ENCODE measurements at places on chromosomes 6 and 20. TPM values are rescaled to one million over a fixed set of nuclear protein-coding genes. Genes with fewer than 3 reads are reported as not detected.

The ARFGAP1 gene
- 56.6 TPM for total RNA-seq

The KHDC1L gene
- not detected for total RNA-seq

The HLA-F gene
- total RNA-seq: 6.1 TPM

The TBX18 gene
- total RNA-seq: 0.84 TPM

The ETV7 gene
- total RNA-seq: 2.5 TPM

The NUDT3 gene
- total RNA-seq: 15.6 TPM

The HMGA1 gene
- 20.9 TPM for total RNA-seq

The RIPOR3 gene
- 0.98 TPM for total RNA-seq

The PAK1IP1 gene
- 7.1 TPM for total RNA-seq

The PRL gene
- total RNA-seq: not detected

The MPIG6B gene
- not detected for total RNA-seq

The ZNF311 gene
- 0.19 TPM for total RNA-seq

The TPBG gene
- total RNA-seq: 4.1 TPM

The OR2H2 gene
- total RNA-seq: not detected

The IMPG1 gene
- total RNA-seq: 0.06 TPM

The SSTR4 gene
- total RNA-seq: not detected

The TMEM63B gene
- 19.9 TPM for total RNA-seq

The WFDC5 gene
- total RNA-seq: not detected

The SDCBP2 gene
- 6.6 TPM for total RNA-seq

The TREM2 gene
- total RNA-seq: 27.1 TPM

The RAB23 gene
- total RNA-seq: 4.5 TPM

The IRF4 gene
- 0.71 TPM for total RNA-seq

The TGM3 gene
- 0.06 TPM for total RNA-seq

The ZDHHC14 gene
- 3.5 TPM for total RNA-seq

The HDGFL1 gene
- total RNA-seq: not detected

The RIMS4 gene
- 0.09 TPM for total RNA-seq

The GPX6 gene
- not detected for total RNA-seq

The PRICKLE4 gene
- total RNA-seq: 2.5 TPM

The ASF1A gene
- total RNA-seq: 11.7 TPM

The SPEF1 gene
- 0.20 TPM for total RNA-seq

The DPM1 gene
- 21.1 TPM for total RNA-seq

The LIME1 gene
- 2.6 TPM for total RNA-seq

The KCNS1 gene
- 0.04 TPM for total RNA-seq

The IP6K3 gene
- 0.69 TPM for total RNA-seq

The LGSN gene
- not detected for total RNA-seq

The GCNT2 gene
- total RNA-seq: 2.6 TPM
